ENCODE measurements at places on chromosomes 3 and 15. TPM values are rescaled to one million over a fixed set of nuclear protein-coding genes. Genes with fewer than 3 reads are reported as not detected.

GRCh38 chr3:131328721-131329120 lies 52.9 kb upstream of the NUDT16 start:
- DNase-seq: no peak

GRCh38 chr15:90138071-90138833 lies 36.0 kb upstream of the IDH2 start:
- no peak for DNase-seq

GRCh38 chr3:89114841-89115223 lies 7.4 kb downstream of the EPHA3 start:
- no peak for DNase-seq

DNA sequence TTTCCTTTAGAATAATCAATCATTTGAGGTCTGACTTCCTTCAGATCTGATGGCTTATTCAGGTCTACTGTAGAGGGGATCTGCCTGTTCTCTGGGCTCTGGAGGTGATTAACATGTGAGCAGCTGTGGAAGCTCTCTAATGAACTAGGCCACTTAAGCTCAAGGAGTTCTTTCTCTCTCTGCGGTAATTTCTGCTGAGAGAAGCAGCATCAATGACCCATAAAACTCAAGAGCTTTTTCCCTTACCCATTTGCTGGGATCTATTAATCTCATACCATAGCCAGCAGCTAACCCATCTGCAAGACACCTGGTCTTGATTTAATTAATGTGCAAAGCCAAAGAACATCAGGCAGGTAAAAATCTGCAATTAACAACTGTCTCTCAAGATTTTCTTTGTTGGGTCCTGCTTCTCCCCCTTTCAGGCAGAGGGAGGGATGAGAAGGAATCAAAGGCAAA lies 73.2 kb upstream of the DLG1 start:
- DNase-seq: no peak

DNA sequence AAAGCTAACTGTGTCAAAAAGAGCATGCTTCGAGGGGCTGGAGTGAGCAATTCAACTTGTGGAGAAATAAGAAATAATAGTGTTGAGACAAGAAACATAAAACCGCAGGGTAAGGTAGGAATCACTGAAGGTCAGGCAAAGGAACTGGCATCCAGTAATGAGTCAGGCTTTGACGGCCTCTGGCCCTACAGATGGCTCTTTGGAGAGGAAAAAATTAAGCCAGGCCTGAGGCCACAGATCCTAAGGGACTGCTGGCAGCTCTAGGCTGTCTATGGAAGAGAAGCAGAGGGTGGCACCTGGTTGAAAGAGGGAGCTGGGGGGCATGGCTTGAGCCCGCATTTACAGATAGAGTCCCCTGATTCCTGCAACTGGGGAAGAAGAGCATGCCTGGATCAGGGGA lies 28.6 kb upstream of the ZSCAN2 start:
- no peak for DNase-seq

DNA sequence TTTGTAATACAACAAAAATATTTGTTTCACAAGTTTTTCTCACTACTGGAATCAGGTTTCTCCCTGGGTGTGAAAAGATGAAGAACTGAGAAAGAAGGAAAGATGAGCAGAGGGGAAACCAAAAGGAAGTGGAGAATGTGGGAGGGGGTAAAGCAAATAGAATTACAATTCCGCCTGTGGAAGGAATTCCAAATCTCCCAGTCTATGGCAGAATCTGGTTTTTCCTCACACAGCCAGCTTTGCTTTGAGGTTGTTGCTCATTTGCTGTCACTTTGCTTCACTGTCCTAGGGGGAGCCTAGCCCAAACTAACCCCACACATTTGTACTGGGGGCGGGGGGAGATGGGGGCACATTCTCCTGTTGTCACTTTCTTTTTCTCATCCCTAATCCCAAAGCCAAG lies 43.9 kb downstream of the RPL22L1 start:
- DNase-seq: no peak

DNA sequence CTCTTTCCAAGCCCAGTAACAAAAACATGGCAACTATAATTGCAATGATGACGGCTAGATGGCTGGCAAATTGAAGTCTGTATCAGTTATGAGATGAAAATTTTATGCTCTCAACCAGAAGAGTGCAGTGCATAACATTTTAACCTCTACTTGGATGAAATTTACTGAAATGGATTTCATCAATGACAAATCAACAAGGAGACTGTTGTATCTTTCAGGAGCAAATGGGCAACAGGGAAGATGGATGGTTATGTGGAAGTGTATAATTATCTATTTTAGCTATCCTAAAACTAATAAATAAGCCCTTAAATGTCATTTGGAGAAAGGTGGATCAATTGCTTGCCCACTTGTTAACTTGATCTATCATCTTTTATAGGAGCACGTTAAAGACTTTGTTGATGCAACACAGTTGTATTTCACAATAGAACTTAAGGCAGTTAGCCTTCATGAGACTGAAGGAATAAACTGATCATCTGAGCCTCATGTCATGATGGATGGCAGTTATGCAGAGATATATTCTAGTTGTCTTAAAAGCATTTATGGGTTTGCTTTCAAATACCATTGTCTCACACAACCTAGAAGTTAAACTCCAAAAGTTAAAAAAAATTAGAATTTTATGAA lies 315.1 kb upstream of the TBC1D5 start:
- DNase-seq: no peak

- DNase-seq: no peak
Measured at GRCh38 chr15:41886741-41887140, 7.1 kb downstream of the SPTBN5 start.

DNA sequence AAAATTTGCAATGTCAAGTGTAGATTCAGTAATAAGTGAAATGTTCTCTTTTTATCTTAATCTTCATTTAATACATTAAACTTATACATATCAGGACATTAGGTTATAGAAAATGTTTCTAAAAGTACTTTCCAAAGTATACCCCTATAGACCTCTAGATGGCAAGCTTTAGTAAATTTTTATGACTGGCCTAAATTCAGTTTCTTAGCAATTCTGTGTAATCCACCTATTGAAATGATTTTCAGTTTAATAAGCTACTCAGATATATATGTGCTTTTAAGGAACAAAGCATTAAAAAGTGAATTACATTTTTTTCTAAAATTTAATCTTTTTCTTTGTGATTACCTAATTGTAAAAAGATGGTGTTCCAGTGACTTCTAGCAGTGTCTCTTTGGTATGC lies 342.2 kb downstream of the GBE1 start:
- DNase-seq: no peak

DNA sequence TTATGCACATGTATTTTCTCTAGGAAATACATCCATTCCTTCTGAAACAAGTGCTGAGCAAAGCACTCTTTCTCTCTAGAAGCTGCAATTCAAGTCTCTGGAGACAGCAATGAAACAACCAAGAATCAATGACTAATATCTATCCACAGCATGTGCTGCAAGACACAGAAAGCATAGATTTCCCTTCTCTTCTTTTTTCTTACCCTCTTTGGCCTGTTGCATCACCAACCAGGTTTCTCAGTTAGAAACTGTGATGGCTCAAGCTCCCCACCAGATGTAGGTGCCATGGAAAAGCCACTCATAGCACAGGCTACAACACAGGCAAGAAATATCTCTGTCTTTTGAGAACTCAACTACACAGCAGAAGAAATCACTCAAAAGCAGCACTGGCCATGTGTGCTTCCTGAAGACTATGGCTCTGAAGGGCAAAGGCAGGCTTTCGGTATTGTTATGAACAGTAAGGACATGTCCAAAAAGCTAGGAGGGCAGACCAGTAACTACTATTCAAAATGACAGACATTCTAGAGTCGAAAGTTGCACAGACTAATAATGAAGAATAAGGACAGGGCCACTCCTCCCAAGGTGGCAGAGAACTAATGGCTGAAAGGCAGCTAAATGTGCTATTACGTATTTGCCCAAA lies 15.5 kb downstream of the ZDHHC3 start:
- no peak for DNase-seq

GRCh38 chr15:34259566-34259965 lies 34.8 kb downstream of the EMC4 start:
- DNase-seq: no peak

GRCh38 chr15:55420171-55420866 lies 12.0 kb downstream of the PIERCE2 start:
- no peak for DNase-seq

DNA sequence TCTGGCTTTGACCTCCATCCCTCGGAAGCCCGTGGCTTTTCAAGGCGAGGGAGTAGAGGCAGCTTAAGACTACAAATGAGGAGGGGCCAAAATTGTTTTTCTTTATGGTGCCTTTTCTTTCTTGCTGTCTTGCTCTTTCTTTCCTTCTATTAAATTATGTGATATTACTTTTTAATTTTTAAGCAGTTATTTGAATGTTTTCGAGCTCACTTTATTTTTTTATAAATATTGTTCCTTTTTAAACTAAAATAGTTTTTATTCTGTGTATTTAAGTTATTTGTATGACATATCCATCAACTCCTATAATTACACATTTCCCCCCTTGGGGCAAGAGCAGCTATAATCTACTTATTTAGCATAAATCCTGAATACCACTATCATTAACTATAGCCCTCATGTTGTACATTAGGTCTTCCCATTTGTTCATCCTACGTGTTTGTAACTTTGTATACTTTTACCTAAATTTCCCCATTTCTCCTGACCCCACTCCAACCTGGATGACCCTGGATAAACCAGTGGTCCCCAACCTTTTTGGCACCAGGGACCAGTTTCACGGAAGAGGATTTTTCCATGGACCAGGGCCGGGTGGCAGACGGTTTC lies 622 bp upstream of the PLSCR1 start:
- no peak for DNase-seq

GRCh38 chr15:26739791-26740190 lies 33.1 kb downstream of the GABRB3 start:
- DNase-seq: no peak

DNA sequence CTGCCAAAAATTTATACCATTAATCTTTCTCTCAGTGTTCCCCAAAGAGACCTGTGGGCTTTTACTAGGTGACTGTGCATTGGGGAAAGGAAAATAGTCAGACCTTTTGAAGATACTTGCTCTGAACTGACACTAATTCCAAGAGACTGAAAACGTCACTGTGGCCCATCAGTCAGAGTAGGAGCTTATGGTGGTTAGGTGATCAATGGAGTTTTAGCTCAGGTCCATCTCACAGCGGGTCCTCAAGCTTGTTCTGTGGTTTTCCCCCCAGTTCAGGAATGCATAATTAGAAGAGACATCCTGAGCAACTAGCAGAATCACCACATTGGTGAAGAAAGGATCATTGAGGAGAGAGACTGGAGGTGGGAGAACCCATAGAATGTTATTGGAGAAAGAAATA lies 134.7 kb downstream of the SV2B start:
- no peak for DNase-seq

DNA sequence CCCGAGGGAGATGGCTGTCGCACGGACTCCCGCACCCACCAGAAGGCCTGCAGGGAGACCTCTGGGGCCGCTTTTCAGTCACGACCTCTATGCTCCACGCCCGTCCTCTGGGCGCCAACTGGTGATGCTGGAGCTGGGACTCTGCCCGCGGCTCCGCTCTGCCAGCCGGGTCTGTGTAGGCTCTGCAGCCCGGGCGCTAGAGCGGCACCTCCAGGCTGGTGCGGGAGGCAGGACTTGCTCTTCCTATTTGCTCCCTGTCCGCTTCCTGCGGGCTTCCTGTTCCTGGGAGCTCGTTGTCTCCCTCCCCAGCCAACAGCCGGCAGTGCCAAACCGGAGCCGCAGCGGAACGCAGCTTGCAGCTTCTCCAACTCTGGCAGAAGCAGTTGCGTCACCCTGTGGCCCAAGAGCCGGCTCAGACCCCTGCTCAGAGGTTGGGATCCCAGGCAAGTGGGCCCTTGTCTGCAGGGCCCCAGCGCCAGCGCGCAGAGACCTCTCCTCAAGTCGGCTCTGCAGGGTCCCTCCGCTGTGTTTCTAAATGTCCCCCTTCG lies 285.9 kb downstream of the XXYLT1 start:
- peak; percentile 93 for DNase-seq

SLC12A1 gene
- not detected for total RNA-seq

IL12A gene
- 0.38 TPM for total RNA-seq

CKMT1A gene
- total RNA-seq: not detected

NR2E3 gene
- not detected for total RNA-seq

PROK2 gene
- total RNA-seq: 0.67 TPM
